ENCODE measurements at places on chromosomes 7 and 10.

- no peak for DNase-seq
Observed at GRCh38 chr7:131692131-131692960, 135.9 kb upstream of the PODXL start.

GRCh38 chr10:78828647-78829539, 239.9 kb upstream of the ZMIZ1 start:
- no peak for DNase-seq

DNA sequence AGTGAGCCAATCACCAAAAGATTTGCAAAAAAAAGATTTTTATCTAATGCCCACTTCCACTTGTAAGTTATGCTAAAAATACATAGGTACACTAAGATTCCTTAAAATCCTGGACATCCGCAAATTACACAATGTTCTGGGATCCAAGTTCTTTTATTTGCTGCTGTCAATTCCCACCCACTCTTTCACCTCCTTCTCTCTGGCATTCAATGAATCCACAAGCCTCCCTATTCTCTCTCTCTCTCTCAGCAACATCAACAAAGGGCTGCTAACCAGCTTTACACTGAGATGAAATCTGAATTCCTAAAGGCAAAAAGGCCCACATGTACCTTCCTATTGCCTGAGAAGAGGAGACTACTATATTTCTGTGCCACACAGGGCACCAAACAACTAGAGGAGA, 99.9 kb downstream of the ARMH3 start:
- DNase-seq: no peak

GRCh38 chr10:69312528-69312927, 34.2 kb downstream of the HK1 start:
- DNase-seq: no peak

DNA sequence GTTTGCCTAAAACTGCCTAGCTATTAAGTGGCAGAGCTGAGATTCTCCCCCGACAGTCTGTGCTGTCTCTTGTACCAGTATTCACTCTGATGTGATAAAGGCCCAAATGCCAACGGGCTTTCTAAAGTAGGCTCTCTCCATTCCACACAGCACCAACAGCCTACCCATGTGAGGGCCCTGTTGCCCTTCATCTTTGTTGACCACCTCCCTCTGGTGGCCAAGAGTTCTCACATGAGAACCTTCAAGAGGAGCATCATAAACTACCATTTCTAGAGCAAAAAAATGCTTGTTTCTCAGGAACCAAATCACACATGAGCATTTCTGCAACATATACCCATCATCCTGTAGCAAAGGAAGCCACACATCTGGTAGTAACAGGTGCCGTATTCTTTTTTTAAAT, 185.8 kb downstream of the GRM8 start:
- no peak for DNase-seq

Measured in stimulated activated CD8-positive, alpha-beta memory T cell treated with anti-CD3 and anti-CD28 coated beads, Interleukin-7, amount 100 ng/mL, for 1 hour (primary cell).